Esophagus muscularis mucosa (tissue), 4 donors: ENCODE measurements at places on chromosomes 1 and 21. TPM values are rescaled to one million over a fixed set of nuclear protein-coding genes. Genes with fewer than 3 reads are reported as not detected.

Gene UBXN10
- 13.3 TPM for total RNA-seq

Gene WDR64
- total RNA-seq = not detected

Gene TNFRSF1B
- total RNA-seq = 55.5 TPM

Gene CFHR1
- total RNA-seq = not detected

Gene CELA2A
- total RNA-seq = not detected

Gene IL22RA1
- not detected for total RNA-seq

Gene SYT14
- 0.17 TPM for total RNA-seq

Gene KCNQ4
- total RNA-seq = 9.3 TPM

Gene LIN28A
- not detected for total RNA-seq

Gene LENEP
- total RNA-seq = not detected

Gene A3GALT2
- not detected for total RNA-seq

Gene SPRR2E
- total RNA-seq = not detected

Gene SERPINC1
- not detected for total RNA-seq

Gene AK2
- total RNA-seq = 78.7 TPM
